ENCODE measurements at places on chromosomes 3 and 15. TPM values are rescaled to one million over a fixed set of nuclear protein-coding genes. Genes with fewer than 3 reads are reported as not detected.
A peak's percentile ranks its signal among the peaks of the same experiment; 100 is the strongest.

Gene RTP3
- total RNA-seq = not detected

Gene RAB7A
- total RNA-seq = 329 TPM

GRCh38 chr15:22839046-22839695 lies 705 bp downstream of the NIPA2 start:
- peaks cover 13% of the 10 kb centered on the region for H3K36me3 ChIP-seq
- peaks cover 5% of the 10 kb centered on the region for H3K27me3 ChIP-seq
- H3K27ac ChIP-seq = peak overlapping the region; percentile 97

GRCh38 chr3:157027861-157028745 lies 131.8 kb downstream of the CCNL1 start:
- H3K27me3 ChIP-seq = peaks cover 8% of the 10 kb centered on the region
- DNase-seq = no peak
- no peaks in the 10 kb centered on the region for H3K36me3 ChIP-seq
- H3K4me3 ChIP-seq = no peak overlapping the region

DNA sequence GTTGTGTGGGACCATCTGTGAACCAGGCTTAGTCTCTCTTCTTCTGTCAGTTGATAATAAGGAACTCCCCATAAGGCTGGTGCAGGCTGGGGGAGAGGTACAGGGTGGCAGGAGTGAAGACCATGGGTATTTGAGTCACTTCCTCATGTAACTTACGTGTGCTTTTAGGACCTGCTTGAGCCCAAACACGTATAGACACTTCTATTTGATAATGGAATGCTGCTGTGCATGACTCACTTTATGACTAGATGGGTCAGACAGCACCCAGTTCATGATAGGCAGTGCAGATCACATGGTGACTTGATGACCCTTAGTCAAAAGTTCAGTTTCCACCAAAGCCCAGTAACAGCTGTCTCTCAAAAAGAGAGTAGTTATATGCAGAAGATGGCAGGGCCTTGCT lies 490.9 kb downstream of the ZBBX start:
- H3K27ac ChIP-seq = no peak overlapping the region
- H3K36me3 ChIP-seq = no peaks in the 10 kb centered on the region
- no peaks in the 10 kb centered on the region for H3K4me1 ChIP-seq
- no peak overlapping the region for H3K4me3 ChIP-seq
